ENCODE measurements at places on chromosomes 1 and 21.

DNA sequence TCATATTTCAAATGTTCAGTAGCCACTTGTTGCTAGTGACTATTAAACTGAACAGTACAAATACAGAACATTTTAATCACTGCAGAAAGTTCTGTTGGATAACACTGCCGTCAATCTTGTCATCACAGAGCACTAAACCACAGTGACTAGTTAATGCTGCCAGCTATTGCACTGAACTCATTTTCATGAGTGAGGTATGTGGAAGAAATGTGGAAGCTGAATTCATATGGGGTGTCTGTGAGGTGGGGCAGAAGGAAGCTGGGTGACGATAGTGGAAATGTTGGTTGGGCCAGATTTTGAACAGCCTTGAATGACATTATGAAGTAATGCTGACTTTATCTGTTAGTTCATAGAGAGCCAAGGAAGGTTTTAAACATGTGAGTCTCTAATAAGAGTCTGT lies 49.6 kb downstream of the OSBPL9 start:
- no peak for DNase-seq

DNA sequence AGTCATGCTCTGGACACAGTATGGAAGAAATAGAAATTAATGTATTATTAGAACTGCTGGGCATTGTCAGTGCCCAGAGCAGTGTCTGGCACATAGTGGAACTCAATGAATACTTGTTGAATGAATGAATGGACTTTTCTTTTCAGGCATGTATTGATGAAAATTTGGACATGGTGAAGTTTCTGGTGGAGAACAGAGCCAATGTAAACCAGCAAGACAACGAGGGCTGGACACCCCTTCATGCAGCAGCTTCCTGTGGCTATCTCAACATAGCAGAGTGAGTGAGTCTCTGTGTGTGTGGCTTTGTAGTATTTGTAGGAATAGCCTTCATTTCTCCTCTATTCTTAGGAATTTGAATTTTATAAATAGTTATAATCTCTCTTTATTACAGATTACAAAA lies 68.1 kb downstream of the PPP1R12B start:
- no peak for DNase-seq

DNA sequence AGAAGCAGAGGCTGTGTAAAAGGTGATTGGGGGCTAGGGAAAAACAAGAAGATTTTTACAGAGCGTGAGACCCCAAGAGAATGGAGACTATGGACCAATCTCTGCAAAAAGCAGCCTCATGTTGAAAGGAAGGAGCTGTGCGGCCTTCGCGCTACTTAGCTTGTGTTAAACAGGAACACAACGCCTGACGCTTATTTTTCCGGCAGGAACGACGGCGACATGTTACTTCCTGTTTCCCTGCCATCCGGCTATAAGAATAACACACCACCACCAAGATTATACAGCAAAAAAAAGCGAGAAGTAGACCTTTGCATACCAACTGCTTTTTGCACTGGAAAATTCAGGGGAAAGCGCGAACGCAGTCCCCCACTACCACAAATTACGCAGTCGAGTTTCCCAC lies 272.7 kb downstream of the FAM72C start:
- no peak for DNase-seq

DNA sequence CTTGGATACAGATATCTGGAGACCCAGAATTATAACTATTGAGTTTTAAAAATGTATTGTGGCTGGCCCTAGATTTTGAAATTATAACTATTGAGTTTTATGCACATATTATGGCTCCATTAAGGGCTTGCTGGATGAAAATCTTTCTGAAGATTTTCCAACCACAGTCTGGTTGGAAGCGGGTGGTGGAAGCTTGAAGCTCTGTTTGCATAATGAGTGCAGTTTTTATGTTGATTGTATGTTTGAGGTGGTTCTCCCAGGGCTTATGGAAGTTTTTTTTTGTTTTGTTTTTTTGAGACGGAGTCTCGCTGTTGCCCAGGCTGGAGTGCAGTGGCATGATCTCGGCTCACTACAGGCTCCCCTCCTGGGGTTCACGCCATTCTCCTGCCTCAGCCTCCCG lies 10.1 kb upstream of the CTPS1 start:
- DNase-seq = no peak

GRCh38 chr1:166692346-166692745 lies 146.9 kb upstream of the POGK start:
- no peak for DNase-seq

GRCh38 chr1:235434001-235434400 lies 66.8 kb downstream of the TBCE start:
- DNase-seq = no peak

- no peak for DNase-seq
Observed at GRCh38 chr21:29217818-29218291, 80.9 kb upstream of the BACH1 start.

GRCh38 chr1:53968125-53968513 lies 22.0 kb downstream of the LRRC42 start:
- no peak for DNase-seq

- no peak for DNase-seq
Observed at GRCh38 chr1:162699366-162699765, 67.1 kb downstream of the DDR2 start.

- no peak for DNase-seq
Observed at GRCh38 chr1:211281320-211282022, 22.3 kb downstream of the RCOR3 start.

DNA sequence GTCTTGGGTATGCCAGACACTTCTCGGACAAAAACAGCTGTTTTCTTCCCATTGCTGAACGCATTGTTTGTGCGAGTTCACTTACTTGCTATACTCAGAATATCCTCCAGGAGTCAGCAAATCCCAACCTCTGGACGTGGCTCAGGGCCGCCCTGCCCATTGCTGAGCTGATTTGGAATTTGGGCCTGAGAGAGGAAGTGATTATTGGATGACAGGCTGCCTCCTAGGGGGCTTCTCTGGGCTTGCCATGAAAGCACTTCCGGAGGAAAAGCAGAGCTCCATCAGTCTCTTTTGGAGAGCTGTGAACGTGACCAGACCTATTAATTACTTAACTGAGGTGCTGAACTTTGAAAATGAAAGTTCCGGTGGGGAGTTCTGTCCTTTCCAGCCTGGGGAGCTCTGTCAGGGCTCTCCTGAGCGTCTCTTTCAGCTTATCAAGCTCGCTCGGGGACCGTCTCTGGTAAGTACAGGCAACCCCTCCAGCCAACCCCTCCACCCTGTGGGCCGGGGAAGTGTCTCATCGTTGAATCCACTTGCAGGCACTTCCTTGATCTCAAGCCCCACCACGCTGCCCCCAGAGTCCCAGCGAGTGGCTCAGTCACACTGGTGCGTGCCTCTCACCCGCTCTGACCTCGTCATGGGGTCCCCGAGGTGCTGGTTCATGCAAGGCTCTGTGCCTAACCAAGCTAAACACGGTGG lies 76.9 kb downstream of the CLIC6 start:
- DNase-seq = peak; percentile 3

- no peak for DNase-seq
Observed at GRCh38 chr1:203055161-203055799, 29.0 kb downstream of the PPFIA4 start.

DNA sequence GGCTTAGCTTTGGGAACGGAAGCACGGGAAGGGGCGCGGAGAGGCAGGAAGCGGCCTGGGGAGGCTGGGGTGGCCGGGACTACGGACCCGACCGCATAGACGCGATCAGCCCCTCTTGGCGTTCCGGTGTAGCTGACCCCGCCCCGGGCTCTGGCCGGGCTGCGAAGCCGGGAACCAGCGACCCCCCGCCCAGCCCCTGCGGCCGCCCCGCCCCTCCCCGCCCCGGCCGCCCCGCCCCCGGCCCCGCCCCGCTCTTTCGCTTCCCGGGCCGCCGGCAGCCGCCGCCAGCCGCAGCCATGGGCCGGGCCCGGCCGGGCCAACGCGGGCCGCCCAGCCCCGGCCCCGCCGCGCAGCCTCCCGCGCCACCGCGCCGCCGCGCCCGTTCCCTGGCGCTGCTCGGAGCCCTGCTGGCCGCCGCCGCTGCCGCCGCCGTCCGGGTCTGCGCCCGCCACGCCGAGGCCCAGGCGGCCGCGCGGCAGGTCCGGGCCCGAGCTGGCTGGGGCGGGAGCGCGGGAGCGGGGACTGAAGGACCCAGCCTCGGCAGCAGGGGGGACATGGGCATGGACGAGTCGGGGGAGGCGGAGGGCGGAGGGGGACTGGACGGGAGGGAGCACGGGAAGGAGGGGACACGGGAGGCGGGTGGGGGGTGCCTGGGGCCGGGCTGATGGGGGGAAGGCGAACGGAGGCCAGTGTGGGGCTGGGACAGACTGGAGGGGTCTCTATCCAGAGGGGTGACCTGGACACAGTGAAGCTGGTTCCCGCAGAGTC lies at the start of gene SELENON:
SELENON (plus strand) TSS at position 259 of the 768 bp plus-strand sequence; CDS start at position 297, 38 bp downstream.
- peak; percentile 47 for DNase-seq

DNA sequence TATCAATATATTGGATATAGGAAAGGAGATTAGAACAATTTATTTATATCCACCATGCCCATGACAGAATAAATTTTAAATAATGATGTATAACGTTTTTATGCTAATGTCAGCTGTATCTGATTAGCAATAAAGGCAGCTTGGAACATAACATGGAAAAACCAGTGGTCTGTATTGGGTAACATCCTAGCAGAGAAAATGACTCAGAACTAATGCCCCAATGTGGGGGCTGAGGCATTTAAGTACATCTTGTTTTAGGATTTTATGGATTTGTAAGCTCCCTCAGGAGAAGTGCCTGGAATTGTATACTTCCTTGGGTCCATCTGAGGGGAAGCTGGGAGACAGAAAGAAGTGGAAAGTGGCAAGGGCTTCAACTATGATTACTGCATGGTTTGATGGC lies 82.3 kb downstream of the HMCN1 start:
- DNase-seq = no peak

DNA sequence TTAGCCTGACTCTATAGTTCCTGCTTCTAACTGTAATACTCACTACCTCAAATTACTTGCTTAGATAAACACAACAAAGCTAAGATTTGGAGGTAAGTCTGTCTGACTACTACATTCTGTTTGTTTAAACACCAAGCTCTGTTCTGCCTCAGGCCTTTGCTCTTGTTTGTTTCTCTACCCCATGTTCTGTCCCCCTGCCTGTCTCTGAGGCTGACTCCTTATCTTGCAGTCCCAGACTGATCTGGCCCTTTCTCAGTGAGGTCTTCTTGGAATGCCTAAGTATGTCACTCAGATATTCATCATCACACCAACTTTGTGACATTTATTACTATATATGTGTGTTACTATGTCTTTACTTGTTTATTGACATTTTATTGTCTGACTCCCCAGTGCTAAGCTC lies 425.5 kb downstream of the LMO4 start:
- DNase-seq = no peak

GRCh38 chr1:69321311-69321710 lies 246.4 kb upstream of the LRRC7 start:
- no peak for DNase-seq

DNA sequence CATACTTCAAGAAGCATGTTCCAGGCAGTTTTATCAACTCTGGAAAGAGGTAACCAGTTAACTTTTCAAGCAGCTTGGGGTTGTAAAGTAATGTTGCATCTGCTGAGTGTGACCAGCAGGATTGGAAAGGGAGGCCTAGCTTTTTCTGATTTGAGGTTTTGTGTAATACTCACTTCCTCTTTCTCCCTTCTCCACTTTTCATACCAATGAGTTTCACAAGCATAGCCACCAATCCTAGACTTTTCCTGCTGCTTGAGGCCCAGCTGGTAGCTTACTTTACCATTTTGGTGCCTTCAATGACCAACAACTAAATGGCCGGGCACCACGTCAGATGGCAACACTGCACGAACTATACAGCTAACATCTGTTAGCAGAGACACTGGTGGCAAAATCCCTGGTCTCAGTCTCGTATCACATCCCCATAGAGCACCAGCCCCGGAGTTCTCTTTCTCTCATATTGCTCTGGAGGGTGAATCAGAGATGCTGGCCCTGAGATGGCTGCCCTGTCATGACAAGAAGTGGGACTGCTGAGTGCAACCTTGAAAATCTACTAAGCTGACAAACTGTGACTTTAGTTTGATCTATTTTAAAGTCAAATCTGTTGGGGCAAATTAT lies 14.8 kb upstream of the GPR88 start:
- DNase-seq = no peak
